ENCODE measurements at places on chromosomes 5 and 9.

- DNase-seq = no peak
Observed at GRCh38 chr9:6305954-6306563, 22.1 kb upstream of the TPD52L3 start.

DNA sequence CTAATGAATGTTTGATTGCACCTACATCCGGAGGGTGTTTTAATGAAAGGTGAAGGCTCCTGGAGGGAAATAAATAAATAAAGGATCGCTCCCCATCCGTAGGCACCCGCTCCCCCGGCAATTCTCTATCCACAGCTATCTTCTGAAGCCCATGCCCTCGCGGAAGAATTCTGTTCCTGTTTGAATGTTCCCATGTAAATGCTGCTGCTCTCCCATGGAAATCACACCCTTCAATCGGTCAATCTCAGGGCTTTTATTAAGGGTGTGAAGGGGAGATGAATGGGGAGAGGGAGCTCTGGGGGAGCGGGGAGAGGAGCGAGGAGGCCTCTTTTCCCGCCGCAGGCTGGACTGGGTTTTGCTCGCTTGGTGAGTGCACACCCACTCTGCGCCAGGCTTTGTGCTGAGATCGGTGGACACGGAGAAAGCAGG, 21.1 kb upstream of the ARAP3 start:
- peak; percentile 72 for DNase-seq

DNA sequence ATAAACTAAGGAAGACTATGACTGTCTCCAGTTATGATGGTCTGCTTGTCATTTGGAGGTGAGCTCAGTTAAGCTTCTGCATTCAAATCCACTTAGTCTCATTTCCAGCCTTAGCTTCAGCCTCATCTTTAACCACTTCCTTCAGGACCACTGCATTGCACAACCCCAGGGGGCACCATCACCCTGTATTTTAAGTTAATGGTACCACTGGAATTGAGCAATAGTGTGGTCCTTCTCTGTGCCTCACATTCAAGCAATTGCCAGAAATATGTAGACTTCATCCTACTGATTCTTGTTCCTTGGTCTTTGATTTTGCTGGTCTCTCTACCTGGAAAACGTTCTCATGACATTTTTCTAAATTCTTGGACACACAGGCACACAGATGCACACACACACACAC, 131.5 kb upstream of the PTPN3 start:
- no peak for DNase-seq

DNA sequence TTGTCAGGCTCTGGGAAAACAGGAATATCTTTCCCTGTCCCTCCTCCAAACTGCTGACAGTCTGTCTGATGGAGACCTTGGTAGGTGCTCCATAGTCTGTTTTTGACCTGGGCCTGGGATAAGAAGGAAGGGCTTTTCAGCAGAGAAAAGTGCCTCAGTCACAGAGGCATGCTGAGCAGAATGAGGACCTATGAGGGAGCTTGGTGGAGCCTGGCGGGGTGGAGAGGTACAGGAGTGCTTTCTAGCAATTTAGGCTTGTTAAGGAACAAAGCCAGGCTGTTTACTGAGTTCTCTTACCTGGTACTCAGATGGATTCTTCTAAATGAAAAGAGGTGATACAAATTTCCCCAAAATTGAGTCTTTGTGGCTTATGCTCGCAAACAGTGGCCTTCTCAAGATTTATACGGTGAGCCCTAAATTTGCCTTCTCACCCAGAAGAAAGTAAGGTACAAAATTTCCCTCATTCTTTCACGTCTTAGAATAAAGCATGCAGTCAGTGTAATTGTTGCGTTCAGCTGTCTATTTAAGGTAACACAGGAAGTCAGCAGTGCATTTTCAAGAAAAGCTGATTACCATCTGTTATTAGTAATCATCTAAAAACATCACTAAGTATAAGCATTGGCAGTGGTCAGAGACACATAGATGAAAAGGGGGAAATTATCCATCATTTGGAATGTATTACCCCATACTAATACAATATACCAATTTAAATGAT, 28.6 kb upstream of the IL13 start:
- DNase-seq = no peak

DNA sequence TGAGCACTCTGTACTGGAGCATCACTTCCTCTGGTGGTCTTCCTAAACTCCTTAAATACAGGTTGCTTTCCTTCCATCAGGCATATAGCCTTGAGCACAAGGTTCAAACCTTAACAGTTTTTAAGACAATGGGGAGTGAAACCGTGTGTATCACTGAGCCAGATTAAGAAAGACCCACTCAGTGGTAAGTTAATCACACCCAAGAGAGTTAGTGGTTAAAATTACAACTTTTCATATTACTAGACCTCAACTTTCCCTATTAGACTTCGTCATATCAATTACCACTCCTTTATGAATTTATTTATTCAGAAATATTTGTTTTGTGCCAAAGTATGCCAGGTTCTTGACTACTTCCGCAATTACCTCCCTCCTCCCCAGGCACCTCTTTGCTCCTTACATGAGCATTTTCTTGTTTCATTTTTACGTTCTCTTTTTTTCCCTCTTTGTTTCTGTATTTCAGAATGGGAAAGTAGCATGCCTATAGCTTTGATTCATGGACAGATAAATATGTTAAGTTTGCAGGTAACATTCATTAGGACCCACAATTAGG, 351.0 kb downstream of the KIAA0825 start:
- DNase-seq = no peak

DNA sequence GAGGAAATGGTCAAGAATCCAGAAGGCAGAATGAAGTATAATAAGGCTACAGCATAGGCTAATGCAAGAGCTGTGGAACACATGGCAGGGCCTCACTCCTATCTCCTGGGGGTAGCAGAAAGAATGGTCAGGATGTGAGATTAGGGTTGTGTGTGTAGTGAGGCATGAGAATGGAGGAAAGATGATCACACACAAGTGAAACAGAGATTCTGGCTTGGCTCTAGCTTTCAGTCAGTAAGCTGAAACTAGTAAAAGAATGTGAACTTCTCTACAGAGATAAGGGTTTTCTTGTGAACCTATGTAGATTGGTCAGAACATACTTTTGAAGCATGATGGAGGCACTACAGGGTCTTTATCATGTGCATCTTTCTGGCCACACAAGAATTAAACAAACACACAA, 298.8 kb downstream of the ASTN2 start:
- DNase-seq = no peak

GRCh38 chr9:7770111-7770510, 29.5 kb downstream of the DMAC1 start:
- DNase-seq = no peak

- DNase-seq = no peak
Observed at GRCh38 chr5:17743580-17744435, 109.5 kb downstream of the TAF11L14 start.

GRCh38 chr5:7606840-7607465, 211.0 kb downstream of the ADCY2 start:
- DNase-seq = no peak

DNA sequence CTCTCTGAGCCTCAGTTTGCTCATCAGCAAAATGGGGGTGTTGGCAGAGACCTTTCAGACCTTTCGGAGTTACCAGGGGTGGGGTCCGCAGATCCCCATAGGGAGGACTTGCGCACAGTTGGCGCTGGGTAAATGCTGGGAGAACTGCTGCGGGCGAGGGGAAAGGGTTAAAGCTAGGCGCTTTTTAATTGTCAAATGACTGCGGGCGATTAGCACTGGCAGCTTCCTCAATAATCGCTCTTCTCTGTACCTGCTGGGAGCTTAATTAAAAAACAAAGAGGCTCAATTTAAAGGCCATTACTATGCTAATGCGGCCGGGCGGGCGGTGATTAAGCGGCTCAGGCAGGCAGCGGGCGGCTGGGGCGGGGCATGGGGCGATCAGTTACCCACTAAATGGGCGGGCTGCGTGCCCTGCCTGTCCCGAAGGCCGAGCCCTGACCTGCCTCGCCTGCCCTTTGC, 63.0 kb downstream of the LMX1B start:
- no peak for DNase-seq

DNA sequence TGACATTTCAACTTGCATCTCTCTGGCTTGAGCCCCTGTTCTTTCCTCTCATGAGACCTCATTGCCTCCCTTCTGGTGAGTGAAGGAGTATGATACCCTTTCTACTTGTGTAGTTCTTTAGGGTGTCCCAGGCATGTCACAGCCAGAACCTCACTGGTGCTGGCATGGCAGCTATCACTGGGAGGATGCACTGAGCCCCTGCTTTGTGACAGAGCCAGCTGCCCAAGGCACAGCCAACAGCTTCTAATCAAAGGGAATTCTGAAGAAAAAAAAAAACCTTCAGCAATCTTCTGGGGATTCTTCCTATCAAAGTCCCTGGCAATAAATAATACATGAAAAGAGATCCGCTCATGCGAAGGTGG, 652.6 kb upstream of the KLF4 start:
- no peak for DNase-seq

GRCh38 chr5:168266016-168266415, 25.4 kb upstream of the WWC1 start:
- DNase-seq = no peak

DNA sequence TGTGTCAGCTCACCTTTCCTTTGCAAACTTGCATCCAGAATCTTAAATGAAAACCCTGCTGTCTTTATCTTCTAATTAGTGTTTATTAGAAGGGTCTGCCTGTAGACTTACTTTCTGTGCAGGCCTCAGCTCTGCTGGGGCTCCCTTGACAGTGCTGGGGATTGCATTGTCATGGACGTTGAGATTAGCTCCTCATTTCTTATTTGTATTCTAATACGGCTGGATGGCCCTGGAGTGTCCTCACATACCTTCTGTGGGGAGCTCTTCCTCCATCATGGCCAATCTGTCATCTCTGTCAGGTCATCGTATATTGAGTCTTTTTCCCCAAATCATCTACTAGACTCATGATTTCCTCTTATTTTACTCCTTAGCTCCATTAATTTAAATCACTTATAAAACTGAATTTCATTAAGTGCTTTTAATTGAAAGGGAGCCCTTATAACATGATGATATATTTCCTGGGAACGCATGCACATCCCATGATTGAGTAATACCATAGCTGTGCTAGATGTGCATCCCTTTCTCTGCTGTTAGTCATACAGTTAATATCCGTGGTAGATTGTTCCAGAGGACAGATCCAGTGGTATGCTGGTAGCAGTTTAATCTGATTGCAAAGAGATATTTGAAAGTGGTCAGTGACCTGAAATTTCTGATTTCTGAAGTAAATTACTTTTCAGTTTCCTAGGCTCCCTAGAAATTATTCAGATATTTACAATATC, 61.6 kb downstream of the ICE1 start:
- no peak for DNase-seq

DNA sequence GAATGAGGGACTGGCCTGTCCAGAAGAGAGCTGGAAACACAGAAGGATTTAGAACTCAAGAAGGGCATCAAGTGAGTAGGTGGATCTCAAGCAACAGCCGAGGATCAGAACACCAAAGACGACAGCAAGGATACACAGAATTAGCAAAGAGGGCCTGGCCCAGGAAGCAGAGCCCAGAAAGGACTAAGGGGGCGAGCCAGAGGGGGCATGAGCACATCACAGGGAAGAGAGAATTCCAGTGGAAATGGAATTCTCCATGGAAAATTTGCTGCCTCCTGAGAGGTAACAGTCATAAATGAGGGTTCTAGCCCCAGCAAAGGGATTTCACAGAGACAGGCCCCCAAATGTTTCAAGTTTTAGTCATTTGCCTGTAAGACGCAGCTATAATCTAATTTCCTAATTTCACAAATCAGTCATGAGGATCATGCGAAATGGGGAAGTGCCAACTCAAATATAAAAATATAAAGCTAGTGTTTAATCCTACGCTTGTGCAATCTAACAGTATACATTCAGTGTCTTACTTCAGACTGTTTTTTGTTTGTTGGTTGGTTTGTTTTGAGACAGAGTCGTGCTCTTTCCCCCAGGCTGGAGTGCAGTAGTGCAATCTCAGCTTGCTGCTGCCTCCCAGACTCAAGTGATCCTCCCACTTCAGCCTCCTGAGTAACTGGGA, 46.7 kb downstream of the FNBP1 start:
- no peak for DNase-seq

GRCh38 chr5:137858223-137858916, 9.3 kb upstream of the MYOT start:
- no peak for DNase-seq

DNA sequence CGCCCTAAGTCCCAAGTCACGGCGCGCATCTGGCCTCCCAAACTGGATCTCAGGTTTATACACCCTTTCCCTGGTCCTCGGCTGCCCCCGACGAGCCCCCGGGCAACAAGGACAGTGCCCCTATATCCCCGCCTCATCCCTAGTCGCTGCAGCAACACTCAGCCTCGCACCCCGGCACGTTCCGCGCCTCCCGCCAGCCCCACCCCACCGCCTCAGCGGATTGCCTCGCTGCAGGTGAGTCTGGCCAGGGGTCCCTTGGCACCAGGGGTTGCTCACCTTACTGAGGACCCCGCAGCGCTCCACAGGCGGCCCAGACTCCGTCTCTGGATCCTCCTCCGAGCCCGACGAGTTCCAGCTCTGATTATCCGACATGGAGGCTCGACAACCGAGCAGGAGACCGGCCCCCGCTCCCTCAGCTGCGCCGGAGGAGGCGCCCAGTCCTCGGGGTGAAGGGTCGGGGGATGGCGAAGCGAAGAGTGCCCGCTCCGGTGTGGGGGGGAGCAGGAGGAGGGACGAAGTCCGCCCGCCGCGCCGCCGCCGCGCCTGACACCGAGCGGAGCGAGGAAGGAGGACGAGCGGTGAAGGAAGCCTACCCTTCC, 494 bp downstream of the CERT1 start:
- peak; percentile 86 for DNase-seq

GRCh38 chr9:112861155-112861554, 29.5 kb downstream of the SLC46A2 start:
- no peak for DNase-seq

DNA sequence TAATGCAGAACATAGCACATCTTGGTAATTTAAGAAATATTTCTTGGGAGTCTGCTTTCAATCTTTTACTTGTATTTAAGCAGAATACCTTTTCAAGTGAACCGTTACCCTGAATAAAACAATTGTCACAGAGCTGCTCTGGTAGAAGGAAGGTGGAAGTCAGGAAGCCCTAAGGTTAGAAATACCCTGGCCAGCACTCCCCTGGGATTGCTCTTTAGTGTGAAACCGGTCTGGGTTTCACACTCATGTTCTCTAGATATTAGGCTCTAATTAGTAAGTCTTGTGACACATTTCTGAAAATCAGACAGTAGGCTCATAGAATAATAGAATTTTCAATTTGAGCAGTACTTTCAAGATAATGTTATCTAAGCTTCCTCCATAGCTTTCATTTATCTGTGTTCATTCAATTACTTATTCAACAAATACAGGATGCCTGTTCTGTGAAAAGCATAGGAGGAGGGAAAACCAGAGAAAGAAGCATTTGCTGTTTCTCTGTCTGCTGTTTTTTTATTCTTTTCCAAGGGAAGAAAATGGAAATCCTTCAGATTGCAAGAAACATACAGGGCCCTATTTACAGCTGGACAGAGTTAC, 825.5 kb downstream of the TLR4 start:
- DNase-seq = no peak

DNA sequence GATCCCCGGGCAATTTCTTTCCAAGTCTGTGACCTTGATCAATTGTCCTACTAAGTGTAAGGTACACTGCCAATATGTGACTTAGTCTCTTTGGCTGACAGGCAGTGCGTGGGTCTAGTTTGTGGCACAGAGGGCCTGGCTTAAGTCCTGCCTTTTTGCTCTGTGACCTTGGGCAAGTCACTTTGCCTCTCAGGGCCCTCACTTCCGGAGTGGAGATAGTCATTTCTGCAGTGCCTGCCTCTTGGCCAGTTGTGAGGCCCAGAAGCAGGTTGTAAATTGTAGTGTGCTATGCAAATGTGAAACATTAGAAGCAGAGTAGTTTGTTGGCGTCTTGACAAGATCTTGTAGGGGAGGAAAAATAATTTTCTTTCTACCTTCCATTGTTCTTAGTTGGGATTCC, 39.0 kb downstream of the KIF4B start:
- no peak for DNase-seq

- DNase-seq = no peak
Observed at GRCh38 chr5:165906871-165907270, 2384.6 kb upstream of the WWC1 start.

- DNase-seq = no peak
Observed at GRCh38 chr5:27312291-27312893, 274.0 kb upstream of the CDH9 start.
